GM23338 (cell line): ENCODE measurements at places on chromosomes 6 and 20. TPM values are rescaled to one million over a fixed set of nuclear protein-coding genes. Genes with fewer than 3 reads are reported as not detected.

CD83 gene
- total RNA-seq, result 10.9 and 13.2 TPM in 2 replicates

PCK1 gene
- total RNA-seq, result not detected in 2 replicates

KHDC1 gene
- 4.2 and 6.9 TPM in 2 replicates for total RNA-seq

HLA-DQA2 gene
- total RNA-seq, result not detected in 2 replicates

PHACTR1 gene
- total RNA-seq, result 11.7 and 19.3 TPM in 2 replicates

AKAP7 gene
- total RNA-seq, result 18.4 and 20.0 TPM in 2 replicates

PDE7B gene
- 0.07 TPM in 1 of 2 replicates, not detected in the other for total RNA-seq

HLA-DQB1 gene
- total RNA-seq, result 4.6 and 5.7 TPM in 2 replicates

SLC17A1 gene
- total RNA-seq, result not detected in 2 replicates

KHDC1L gene
- total RNA-seq, result not detected in 2 replicates

PROKR2 gene
- 2.1 and 5.9 TPM in 2 replicates for total RNA-seq

RCAN2 gene
- total RNA-seq, result 6.3 and 9.3 TPM in 2 replicates

CGAS gene
- total RNA-seq, result 12.7 and 14.8 TPM in 2 replicates

SPDEF gene
- total RNA-seq, result 0.69 TPM in 1 of 2 replicates, not detected in the other

PNLDC1 gene
- total RNA-seq, result 0.12 TPM in 1 of 2 replicates, not detected in the other

CDH26 gene
- total RNA-seq, result 2.0 and 2.8 TPM in 2 replicates

CHMP4B gene
- 42.6 and 49.3 TPM in 2 replicates for total RNA-seq

LAMA4 gene
- 1.7 and 4.9 TPM in 2 replicates for total RNA-seq

TFAP2C gene
- 9.4 and 11.9 TPM in 2 replicates for total RNA-seq

PAX1 gene
- total RNA-seq, result 0.14 TPM in 1 of 2 replicates, not detected in the other

KCNK5 gene
- total RNA-seq, result 54.8 and 57.4 TPM in 2 replicates
